ENCODE measurements at places on chromosomes 4 and X.

GRCh38 chr4:125225806-125226205 is 88.9 kb upstream of the FAT4 start:
- DNase-seq, result no peak

DNA sequence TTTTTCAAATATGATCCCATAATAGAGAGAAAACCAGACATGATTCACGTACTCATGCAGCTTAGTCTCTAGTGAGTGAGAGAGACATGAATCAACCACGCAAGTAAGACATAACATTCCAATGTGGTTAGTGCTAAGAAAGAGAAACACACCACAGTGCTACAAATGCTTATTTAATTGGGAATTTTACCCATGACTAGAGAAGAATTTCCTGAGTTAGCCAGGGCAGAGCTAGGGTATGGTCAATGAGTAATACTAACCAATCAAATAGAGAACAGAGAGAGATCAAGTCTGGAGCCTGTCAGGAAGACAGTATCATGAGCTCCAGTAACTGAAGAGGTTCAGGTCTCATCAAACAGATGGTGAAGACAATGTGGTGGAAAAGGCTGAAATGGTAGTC is 495.2 kb downstream of the PDGFC start:
- no peak for DNase-seq

- DNase-seq, result no peak
These were observed 25.6 kb downstream of the SPACA5B start for GRCh38 chrX:48156014-48156413.

DNA sequence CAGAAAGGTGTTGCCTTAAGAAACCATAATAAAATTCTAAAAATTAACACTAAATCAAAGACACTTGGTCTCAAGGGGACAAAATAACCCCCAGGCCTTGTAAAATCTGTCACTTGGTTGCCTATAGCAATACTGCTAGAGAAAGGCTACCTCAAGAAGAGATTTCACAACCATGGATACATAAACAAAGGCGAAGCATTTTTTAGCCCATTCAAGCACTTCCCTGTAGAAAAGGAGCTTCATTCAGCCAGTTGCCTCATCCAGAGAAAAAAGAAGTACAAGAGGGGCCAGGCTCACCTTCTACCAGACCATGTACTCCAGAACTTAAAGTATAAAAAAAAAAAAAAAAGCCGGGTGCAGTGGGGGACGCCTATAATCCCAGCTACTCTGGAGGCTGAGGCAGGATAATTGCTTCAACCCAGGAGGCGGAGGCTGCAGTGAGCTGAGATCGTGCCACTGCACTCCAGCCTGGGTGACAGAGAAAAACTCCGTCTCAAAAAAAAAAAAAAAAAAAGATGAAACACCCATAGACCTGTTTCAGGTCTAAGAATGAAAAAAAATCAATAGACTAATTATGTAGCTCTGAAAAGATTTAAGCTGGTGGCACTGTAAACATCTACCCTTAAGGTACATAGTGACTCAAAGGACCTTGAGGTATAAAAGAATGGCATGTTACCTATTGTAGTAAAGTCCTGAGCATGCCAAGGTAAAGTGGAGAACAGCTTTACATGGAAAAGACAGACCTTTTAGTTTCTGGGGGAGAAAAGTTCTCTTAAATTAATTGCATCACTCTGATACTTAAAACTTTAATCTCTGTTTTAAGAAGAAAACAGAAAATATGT is 18.0 kb downstream of the RUFY3 start:
- DNase-seq, result no peak

GRCh38 chrX:68936608-68937007 is 107.8 kb downstream of the EFNB1 start:
- no peak for DNase-seq

DNA sequence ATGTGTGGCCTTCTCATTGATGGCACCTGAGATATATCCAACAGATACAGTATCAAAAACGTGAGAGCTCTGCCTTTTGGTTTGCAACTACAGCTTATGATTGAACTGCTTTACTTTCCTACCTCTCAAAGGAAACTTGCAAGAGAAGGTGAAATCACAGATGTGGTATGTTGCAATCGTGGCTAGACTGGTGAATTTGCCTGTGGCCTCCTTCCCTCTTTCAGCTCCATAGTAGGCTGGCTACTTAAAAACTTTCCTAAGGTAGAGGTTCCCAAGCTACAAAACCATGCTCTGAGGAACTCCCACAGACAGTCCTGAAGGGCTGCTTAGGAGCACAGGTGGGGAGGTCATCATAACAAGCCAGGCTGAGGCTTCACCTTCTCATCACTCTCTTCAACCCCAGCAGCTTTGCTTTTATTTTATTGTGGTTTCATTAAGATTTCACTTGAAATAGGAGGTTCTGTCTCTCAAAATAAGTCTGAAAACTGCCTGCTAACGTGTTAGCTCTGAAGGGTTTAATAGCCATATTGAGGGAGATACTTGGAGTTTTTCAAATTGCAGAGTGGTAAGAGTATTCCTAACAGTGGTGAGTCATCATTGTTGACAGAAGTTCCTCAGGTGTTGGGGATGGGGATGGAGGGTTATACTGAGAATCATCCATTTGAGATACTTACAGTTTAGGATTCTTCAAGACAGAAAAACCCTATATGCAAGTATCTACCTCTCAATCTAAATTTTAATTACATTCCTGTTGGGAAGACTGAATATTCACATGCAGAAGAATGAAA is 93.5 kb upstream of the UCP1 start:
- no peak for DNase-seq

DNA sequence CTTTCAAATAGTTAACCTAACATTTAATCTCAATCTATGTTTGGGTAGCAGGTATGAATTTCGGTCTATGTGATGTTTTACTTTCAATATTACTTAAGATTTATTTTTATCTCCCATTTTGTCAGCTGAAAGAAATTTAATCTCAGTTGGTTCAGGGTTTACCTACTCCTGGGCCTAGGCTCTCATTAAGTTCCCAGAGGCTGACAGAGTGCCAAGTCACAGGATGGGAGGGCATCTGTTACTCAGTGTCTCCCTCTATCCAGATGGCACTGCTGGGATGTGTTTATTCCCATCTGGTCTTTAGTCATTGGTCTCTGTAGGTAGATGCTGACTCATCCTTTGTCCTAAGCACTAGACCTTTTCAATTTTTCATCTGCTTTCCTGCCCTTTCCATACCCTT is 129.4 kb upstream of the ARSJ start:
- DNase-seq, result no peak

DNA sequence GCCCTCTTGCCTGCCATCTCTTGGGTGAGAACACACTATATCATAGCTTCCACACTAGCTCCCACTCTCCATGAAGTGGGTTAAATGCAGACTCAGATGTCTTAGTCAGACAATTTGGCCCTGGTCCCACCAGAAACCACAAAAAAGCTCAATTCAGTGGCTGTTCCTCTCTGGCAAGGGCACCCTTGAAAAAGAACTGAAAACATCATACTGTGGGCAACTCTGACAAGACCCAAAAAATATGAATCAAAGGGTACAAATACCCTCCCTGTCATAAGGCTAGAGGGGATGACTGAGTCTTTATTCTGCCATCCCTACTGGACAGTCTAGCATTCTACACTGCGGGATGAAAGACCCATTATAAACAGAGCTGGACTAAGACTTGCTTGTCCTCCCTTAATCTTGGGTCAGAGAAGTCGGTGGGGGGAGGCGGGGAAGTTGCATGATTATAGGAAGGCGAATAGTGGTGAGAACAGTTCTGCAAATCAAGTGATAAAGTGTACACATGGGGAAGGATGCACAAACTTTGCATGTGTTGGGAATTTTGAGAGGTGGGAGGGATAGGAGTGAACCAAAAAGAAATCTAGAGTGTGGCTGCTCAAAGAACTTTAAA is 172.1 kb downstream of the OPHN1 start:
- no peak for DNase-seq

- DNase-seq, result no peak
These were observed 72.4 kb downstream of the PCDH7 start for GRCh38 chr4:30792601-30793000.

DNA sequence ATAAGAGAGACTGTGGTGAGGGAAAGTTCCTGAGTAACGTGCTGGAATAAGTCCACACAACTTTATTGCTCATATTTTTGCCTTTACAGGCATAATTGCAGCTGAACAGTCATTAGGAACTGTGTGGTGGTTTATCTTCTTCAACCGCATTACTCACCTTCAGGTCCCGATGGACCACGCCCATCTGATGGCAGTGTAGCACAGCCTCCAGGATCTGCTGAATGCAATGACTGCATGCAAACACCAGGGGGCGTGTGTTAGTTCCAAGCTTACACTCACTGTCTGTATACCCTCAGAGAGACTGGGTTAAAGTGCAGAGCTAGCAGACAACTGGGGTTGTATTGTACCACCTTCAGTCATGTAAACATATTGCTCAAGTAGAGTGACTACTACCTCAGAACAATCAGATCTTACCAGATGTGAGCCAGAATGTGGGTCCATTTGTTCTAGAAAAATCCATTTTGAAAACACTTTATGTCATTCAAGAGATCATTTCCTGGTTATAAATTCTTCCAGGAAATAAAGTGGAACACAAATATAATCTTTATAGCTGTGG is 214.0 kb downstream of the CAMK2D start:
- DNase-seq, result peak; percentile 76

- no peak for DNase-seq
These were observed 19.5 kb upstream of the SYTL5 start for GRCh38 chrX:37986893-37987292.

DNA sequence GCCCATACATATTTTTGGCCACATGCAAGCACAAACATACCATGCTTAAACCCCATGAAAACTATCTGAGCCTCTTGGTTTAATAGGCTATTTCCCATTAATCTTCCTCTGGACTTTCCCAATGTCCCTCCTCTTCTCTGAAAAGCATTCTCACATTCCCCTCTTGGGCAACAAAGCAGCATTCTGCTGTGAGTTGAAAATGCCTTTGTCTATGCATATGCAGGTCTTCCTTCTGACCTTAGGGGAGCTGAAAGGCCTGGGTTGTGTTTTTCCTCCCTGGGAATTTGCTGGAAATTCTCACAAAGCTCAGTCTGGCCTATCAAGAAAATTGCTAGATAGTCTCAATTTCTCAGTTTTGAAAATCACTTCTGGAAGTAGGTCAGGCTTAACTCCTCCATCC is 4.2 kb downstream of the VSIG4 start:
- DNase-seq, result no peak

GRCh38 chr4:7089213-7089986 is 21.5 kb upstream of the GRPEL1 start:
- DNase-seq, result no peak

GRCh38 chr4:189497996-189498395 is 442.7 kb upstream of the FRG1 start:
- no peak for DNase-seq

DNA sequence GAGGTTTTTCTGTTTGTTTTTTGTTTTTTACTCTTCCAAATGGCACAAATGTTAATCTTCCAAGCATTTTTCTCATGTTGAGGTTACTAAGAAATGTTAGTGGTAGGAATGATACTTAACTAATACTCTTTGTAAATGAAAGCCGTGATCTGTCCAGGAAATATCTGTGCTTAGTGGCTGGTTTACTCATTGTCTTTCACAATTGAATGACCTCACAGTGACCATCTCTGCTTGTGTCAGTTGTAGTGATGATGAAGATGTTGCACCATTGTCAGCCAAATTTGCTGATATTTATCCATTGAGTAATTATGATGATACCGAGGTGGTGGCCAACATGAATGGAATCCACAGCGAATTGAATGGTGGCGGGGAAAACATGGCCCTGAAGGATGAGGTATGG is 93.5 kb downstream of the TNIP2 start:
- no peak for DNase-seq

DNA sequence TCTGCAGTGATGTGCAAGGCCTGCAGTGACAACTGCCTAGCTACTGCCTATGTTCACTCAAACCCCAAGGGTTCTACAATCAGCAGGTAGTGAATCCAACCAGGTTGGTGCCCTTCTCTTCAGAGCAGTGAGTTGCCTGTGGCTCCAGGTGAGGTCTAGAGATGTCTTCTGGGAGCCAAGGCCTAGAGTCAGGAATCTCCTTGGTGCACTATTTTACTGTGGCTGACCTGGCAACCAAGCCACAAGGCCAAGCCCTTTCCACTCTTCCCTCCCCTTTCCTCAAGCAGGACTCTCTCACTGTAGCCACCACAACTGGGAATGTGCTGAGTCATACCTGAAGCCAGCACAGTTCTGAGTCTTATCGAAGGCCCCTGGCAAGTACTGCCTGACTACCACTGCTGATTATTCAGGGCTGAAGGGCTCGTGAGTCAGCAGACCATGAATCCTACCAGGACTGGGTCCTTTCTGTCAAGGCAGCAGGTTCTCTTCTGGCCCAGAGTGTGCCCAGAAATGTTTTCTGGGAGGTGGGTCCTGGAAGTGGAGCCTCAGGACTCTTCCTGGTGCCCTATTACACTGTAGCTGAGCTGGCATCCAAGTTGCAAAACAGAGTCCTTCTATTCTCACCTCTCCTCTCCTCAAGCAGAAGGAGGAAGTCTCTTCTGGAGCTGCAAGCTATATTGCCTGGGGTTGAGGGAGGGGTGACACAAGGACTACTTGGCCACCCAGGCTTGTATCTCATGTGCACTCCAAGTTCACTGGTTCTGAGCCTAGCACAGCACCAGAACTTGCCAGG is 111.6 kb downstream of the BTC start:
- no peak for DNase-seq

DNA sequence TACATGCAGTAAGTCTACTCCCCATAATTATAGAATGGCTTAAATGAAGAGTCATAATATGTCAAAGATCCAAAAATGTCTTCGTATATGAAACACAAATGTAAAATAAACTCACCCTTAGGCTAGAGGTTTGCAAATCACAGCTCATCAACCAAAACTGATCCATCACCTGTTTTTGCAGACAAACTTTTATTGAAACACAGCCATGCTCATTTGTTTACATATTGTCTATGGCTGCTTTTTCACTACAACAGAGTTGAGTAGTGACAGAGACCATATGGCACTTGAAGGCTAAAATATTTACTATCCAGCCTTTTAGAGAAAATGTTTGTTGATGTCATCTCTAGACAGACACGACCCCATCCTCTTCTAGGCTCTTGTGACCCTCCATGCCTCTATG is 64.5 kb upstream of the GEMIN8 start:
- no peak for DNase-seq

GRCh38 chrX:136936183-136936549 is 55.6 kb upstream of the RBMX start:
- DNase-seq, result no peak

DNA sequence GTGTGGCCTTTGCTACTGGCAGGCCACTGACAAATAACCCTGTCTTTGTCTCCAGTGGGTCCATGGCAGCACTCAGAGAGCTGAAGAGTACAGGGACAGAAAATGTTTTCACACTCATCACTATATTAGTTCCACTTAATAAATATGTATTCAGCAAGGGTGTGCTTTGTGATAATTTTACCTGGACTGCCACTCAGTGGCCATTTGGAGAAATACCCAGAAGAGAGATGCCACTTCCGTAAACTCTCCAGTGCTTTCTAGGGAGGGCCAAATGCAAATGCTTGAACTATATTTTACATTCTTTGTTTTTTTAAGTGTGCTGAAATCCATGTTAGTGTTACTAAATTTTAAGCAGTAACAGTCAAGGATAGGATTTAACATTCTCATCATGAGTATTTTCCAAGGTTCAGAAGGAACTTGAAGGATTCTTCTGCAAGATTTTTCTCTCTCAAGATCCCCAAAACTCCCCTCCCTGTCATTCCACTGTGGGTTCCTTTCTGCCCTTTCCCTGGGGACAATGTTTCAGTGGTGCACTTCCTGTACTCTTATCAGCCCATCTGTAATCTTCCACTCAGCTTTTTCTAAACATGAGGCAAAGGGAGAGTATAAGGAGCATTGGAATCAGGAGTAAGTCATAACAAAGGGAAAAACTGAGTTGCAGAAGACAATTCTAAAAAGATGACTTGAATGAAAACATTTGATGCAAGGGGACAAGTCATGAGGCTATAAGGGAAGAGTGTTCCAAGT is 46.0 kb downstream of the TFDP3 start:
- DNase-seq, result no peak

GRCh38 chr4:8162625-8163024 is 4.0 kb upstream of the ABLIM2 start:
- no peak for DNase-seq
